ENCODE measurements at places on chromosomes 11 and 22.

DNA sequence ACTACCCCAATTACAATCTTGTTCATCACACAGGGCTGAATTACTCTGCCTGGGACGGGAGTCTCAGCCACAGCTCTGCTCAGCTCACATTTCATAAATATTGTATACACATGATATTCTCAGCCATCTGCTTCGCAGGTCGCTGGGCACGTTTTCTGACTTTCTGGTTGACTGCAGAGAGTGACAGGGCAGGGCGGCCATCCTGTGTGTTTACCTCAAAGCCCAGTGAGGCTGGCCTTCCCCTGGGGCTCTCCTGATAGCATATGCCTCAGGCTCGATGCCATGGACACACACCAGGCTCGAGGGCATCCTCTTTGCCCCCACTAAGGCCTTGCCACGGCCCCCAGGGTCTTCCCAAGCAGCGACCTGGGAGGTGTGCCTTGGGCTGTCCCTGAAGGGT, 345.0 kb downstream of the CADM1 start:
- no peak for DNase-seq

- no peak for DNase-seq
Measured at GRCh38 chr22:29457730-29458129, 19.3 kb downstream of the RFPL1 start.

DNA sequence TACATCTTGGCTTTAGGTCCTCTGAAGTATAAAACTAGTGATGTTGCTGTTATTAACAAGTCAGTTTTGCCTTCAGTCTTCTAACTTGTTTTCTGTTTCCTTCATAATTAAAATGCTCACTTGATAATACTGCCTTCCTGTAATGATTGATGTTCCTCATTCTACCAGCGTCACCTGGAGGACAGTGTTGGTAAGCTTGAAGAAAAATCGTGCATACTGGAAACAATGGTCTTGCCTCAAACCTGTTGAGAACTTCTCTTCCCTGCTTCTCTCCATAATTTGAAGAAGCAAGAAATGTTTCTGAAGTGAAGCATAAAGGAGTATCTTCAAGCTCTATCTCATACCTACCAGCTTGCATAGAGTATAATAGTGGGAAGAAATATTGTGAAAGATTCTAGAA, 3.0 kb downstream of the YWHAH start:
- peak; percentile 54 for DNase-seq

GRCh38 chr11:64826578-64827450, 16.5 kb upstream of the MEN1 start:
- no peak for DNase-seq

DNA sequence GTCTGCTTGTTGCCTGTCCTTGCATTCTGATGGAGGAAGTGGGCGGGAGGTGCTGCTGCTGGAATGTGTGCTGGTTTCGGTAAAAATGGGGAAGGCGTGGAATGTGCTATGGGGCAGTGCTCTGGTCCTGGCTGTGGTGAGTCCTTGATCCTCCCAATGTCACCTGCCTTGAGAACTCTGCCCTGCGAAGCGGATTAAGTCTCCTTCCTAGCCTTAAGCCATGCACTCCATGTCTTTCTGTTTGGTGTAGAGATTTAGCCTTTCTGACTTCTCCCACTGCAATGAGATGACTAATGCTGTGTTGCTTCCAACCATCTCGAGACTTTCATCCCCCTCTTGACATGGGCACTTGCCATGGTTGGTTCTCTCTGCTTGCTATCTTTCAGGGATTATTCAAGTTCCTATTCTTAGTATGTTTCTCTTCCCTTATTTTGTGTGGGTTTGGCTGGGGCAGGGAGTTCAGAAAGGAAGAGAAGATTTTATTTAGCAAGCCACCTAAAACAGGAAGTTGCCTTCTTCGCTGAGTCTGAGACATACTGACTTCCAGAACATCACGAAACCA, 687.9 kb downstream of the NTM start:
- no peak for DNase-seq

DNA sequence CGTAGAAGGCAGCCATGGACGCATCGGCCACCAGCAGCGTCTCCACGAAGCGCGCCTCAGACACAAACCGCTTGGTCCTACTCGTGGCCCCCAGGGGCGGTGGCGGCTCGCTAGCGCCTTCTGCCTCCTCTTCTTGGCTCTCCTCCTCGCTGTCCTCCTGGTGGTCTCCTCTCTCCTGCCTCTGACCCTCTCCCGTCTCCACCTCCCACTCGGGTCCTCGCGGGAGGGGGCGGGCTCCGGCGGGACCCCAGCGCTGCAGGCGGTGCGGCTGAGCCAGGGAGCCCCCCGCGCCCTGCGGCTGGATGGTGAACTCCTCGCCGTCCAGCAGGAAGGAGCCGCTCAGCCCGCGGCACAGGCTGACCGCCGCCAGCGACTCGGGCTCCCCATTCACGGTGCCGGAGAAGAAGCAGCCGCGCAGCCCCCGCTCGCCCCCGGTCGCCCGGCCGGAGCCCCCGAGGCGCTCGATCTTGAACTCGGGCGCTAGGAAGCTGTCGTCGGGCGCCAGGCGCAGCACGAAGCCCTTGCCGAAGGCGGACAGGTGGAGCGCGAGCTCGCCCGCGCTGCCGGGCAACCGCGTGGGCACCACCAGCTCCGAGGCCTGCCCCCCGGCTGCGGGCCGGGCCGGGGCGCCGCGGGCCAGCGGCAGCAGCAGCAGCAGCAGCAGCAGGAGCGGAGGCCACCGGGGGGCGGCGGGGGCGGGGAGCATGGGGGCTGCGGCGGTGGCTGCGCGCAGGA, 661 bp downstream of the ADAMTS8 start:
- no peak for DNase-seq

- peak; percentile 17 for DNase-seq
Measured at GRCh38 chr11:73218106-73218829, at the start of gene P2RY2. P2RY2 (plus strand) TSS chr11:73218281; CDS start chr11:73234160, 15,879 bp downstream.

- no peak for DNase-seq
Measured at GRCh38 chr11:19947537-19948114, 212.6 kb downstream of the DBX1 start.

- no peak for DNase-seq
Measured at GRCh38 chr11:93028960-93029522, 59.6 kb downstream of the MTNR1B start.

GRCh38 chr11:106331176-106331575, 253.7 kb downstream of the AASDHPPT start:
- no peak for DNase-seq

DNA sequence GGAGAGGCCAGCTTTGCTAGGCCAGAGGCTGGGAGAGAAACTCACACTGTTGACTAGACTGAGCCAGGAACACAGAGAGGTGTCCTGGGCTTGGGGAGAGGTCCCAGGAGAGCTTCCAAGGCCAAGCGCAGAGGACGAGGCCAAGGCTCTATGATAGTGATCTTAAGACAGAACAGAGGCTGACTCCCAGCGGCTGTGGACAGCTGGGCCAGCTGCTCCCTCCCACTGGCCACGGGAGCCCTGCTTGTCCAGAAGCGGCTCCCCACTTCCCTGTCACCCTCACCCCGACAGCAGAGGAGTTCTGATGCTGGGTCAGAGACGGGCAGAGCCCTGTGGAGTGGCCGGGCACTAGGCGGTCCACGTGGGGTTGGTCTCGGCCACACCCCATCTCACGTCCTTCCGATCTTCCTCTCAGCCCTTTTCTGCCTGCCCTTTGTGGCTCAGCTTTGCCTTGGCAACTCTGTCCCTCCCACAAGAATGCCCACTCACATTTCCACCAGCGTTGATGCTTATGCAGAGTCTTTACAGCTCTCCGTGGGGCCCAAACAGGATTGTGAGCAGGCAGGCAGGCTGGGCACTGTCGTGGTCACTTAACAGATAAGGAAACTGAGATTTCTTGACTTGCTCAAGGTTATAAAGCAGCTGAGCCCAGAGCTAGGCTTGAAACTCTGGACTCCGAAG, 68.2 kb downstream of the FBXO7 start:
- DNase-seq = no peak

DNA sequence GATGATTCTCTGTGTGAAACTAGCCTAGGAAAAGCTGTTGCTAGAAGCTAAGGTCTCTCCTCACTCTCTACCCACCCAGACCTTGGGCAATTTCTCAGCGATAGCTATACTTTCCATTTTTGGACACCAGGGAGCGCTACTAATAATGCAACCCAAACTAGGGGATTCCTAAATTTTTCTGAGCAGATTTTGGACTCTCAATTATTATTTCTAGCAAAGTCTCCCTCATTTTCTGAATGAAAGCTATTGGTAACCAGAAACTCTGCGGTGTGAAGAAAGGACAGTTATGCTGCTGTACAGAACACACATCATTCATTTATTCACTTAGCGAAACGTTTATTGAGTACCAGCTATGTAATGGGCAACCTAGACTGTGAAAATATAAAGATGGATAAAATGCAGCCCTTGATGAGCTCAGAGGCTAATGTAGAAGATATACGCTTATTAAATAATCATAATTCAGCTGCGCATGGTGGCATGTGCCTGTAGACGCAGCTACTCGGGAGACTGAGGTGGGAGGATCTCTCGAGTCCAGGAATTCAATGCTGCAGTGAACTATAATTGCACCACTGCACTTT, 6.1 kb upstream of the STIM1 start:
- peak; percentile 64 for DNase-seq

GRCh38 chr11:719214-720016, 13.4 kb downstream of the EPS8L2 start:
- no peak for DNase-seq

- peak; percentile 12 for DNase-seq
Measured at GRCh38 chr11:59918987-59919589, 19.1 kb upstream of the OOSP1 start.

GRCh38 chr22:20408891-20409290, 14.9 kb downstream of the ZNF74 start:
- no peak for DNase-seq

DNA sequence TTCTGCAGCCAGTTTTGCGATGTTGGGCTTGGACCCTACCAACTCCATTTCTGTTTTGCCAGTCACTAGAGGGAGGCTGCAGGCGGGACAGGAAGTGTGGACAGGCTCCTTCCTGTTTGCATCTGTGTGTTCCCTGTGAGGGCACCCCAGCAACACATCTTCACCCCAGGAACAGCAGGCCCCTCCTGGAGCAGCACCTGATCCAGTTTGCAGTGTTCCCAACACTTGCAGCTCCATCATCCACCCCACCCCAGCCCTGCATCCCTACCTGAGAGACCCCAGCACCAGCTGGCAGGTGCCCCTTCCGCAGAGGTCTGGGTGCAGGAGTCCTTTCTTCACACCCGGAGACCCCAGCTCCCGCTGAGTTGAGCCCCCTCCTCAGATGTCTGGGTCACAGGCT, 7.4 kb upstream of the VSIG10L2 start:
- DNase-seq = no peak

- no peak for DNase-seq
Measured at GRCh38 chr11:9530901-9531625, 42.4 kb upstream of the WEE1 start.
